ENCODE measurements at places on chromosomes 1 and 21. TPM values are rescaled to one million over a fixed set of nuclear protein-coding genes. Genes with fewer than 3 reads are reported as not detected.

GRCh38 chr1:39184354-39184818 lies 20.1 kb upstream of the MACF1 start:
- no peak overlapping the region for H3K4me3 ChIP-seq
- no peaks in the 10 kb centered on the region for H3K27me3 ChIP-seq
- no peak for DNase-seq
- no peaks in the 10 kb centered on the region for H3K36me3 ChIP-seq

The NUDT4B gene
- total RNA-seq, result 53.3 TPM

GRCh38 chr21:41328660-41329607 lies 12.3 kb downstream of the FAM3B start:
- no peaks in the 10 kb centered on the region for H3K4me1 ChIP-seq
- no peaks in the 10 kb centered on the region for H3K27me3 ChIP-seq

DNA sequence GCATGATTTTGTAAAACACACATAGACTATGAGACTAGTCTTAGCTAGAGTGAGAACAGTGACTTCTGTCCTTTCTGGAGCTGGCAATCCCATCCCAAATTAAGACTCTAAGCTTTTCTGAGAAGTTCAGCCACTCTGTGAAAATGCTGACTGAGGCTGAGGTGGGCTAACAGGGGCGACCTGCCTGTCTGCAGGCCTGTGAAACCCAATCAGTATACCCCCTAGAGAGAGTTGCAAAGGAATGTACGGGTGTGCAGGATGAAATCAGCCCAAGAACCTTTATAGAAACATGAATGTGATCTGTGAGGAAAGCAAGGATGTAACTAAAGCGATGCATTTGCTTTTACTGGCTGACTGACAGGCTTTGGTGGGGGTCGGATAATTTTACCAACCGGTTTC lies 16.0 kb upstream of the TBX15 start:
- no peak overlapping the region for H3K27ac ChIP-seq
- H3K4me1 ChIP-seq, result peaks cover 8% of the 10 kb centered on the region
- H3K36me3 ChIP-seq, result no peaks in the 10 kb centered on the region
- no peak overlapping the region for H3K4me3 ChIP-seq

DNA sequence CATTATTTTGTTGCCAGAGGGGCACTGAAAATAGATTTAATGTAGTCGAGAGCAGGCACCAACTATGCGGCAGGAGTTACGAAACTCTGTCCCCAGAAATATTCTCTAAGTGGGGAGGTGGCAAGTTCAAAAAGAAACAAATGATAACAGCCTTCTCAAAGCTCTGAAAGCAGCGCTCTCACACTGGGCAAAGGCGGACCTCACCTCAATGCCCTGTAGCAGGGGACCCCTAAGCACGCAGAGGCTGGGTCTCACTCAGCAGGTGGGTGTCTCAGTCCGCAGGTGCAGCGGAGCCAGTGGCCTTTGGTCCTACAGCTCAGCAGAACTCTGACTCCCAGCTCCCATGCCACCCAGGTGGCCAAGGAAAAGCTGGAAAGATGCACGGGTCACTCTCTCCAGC lies 21.8 kb upstream of the TMPRSS2 start:
- DNase-seq, result no peak
- no peak overlapping the region for H3K4me3 ChIP-seq
- no peaks in the 10 kb centered on the region for H3K4me1 ChIP-seq
- H3K27me3 ChIP-seq, result no peaks in the 10 kb centered on the region
- no peaks in the 10 kb centered on the region for H3K36me3 ChIP-seq

- H3K36me3 ChIP-seq, result no peaks in the 10 kb centered on the region
- peaks cover 3% of the 10 kb centered on the region for H3K27me3 ChIP-seq
- H3K4me1 ChIP-seq, result no peaks in the 10 kb centered on the region
- no peak overlapping the region for H3K27ac ChIP-seq
These were observed 286.2 kb downstream of the SPATA17 start for GRCh38 chr1:217917281-217917887.

GRCh38 chr1:90411185-90411584 lies 305.9 kb downstream of the BARHL2 start:
- no peaks in the 10 kb centered on the region for H3K27me3 ChIP-seq
- no peaks in the 10 kb centered on the region for H3K4me1 ChIP-seq

DNA sequence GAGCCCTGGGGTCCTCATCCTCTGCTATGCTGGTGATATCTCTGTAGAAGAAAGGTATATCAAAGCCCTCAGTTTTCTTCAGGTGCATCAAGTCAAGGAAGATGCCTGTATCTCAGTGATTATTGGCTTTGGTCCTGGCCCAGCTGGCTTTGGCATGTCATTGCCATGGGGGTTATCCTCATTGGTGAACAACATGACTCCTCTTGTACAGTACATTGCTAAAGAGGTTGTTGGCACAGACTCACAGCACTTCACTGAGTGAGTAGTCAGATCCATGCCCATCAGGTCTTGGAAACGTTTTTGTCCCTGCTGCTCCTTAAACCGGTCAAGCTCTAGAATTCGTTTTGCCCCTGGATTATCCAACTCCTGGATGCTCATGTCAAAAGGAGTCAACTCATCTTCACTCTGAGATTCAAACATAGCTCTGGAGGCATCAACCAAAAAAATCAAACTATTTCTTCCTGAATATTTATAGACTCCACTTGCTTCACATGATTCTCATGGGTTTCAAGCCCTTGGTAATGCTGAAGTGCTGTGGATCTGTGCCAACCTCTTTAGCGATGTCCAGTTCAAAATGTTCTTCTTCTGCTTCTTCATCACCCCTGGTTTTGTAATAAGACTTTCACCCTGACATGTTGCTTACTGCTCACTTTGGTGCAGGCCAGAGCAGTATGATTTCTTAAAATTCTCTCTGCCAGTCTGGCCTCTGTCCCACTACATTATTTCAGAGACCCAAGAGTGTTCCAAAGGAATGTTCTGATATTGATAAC lies 43.0 kb upstream of the RAB3GAP2 start:
- no peak overlapping the region for H3K4me3 ChIP-seq
- H3K27ac ChIP-seq, result no peak overlapping the region
- no peak for DNase-seq
- no peaks in the 10 kb centered on the region for H3K36me3 ChIP-seq
- H3K4me1 ChIP-seq, result no peaks in the 10 kb centered on the region

DNA sequence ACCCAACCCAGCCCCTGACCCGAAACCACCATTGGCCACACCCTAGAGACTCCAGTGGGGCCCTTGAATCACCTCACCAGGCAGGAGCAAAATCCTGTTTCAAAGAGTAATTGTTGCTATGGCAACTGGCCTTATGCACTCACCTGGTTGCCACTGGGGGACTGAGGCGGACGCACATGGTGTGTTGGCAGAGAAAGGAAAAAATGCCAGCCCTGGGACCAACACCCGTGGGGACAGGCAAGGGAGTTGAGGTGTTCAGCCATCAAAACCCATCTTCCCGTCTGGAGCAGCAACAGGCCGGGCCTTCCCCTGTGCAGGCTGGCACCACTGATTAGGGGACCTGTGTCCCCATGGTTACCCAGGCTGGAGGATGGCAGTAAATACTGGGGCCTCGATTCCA lies 395.8 kb upstream of the VAMP3 start:
- no peaks in the 10 kb centered on the region for H3K36me3 ChIP-seq
- no peak for DNase-seq
- no peak overlapping the region for H3K4me3 ChIP-seq
- no peaks in the 10 kb centered on the region for H3K27me3 ChIP-seq
- no peak overlapping the region for H3K27ac ChIP-seq

- no peaks in the 10 kb centered on the region for H3K27me3 ChIP-seq
- no peaks in the 10 kb centered on the region for H3K4me1 ChIP-seq
- H3K36me3 ChIP-seq, result no peaks in the 10 kb centered on the region
- no peak for DNase-seq
These were observed 82.1 kb downstream of the KCND3 start for GRCh38 chr1:111907321-111907720.

Data from adrenal gland (tissue), 19 donors.